ENCODE measurements at places on chromosomes 7 and 10. TPM values are rescaled to one million over a fixed set of nuclear protein-coding genes. Genes with fewer than 3 reads are reported as not detected.

Gene CALML3
- not detected for total RNA-seq

Gene TAS2R38
- total RNA-seq = 2.7 TPM

Gene SH2B2
- total RNA-seq = 1.8 TPM

Gene ABCB1
- 394 TPM for total RNA-seq

Gene CPA2
- total RNA-seq = 2.7 TPM

Gene PAPOLB
- not detected for total RNA-seq

Gene TMEM184A
- 158 TPM for total RNA-seq

Gene METTL2B
- 23.3 TPM for total RNA-seq

Gene HABP2
- not detected for total RNA-seq

Gene DMBT1
- total RNA-seq = 225 TPM

Gene PODXL
- 13.5 TPM for total RNA-seq

Gene SYT15
- 0.54 TPM for total RNA-seq

Gene ADAMTS14
- total RNA-seq = 10.7 TPM

Gene SLC26A4
- total RNA-seq = 0.18 TPM

Gene UCMA
- total RNA-seq = not detected

Gene CNTNAP2
- total RNA-seq = 2.5 TPM

Gene ACTL6B
- not detected for total RNA-seq

Gene CTAGE6
- 2.9 TPM for total RNA-seq

Gene HOXA5
- total RNA-seq = 24.3 TPM

Gene NUTM2B
- total RNA-seq = 0.94 TPM

Gene PHF14
- total RNA-seq = 34.0 TPM

Gene STK17A
- 17.3 TPM for total RNA-seq

Gene EVX1
- not detected for total RNA-seq

Gene LRRC17
- total RNA-seq = 5.8 TPM

Gene RNLS
- total RNA-seq = 29.6 TPM

Gene TSPAN13
- 53.9 TPM for total RNA-seq

Gene CPEB3
- 15.2 TPM for total RNA-seq

Gene SEMA3A
- total RNA-seq = 3.3 TPM

Gene SFR1
- 5.1 TPM for total RNA-seq

Gene ANLN
- 13.3 TPM for total RNA-seq

Gene CRTAC1
- total RNA-seq = not detected

Gene ARF5
- 52.8 TPM for total RNA-seq

Gene TUBB8
- total RNA-seq = not detected

Gene CHPF2
- 31.4 TPM for total RNA-seq

Gene LIPJ
- not detected for total RNA-seq

Gene SLC13A4
- total RNA-seq = not detected

Gene AKR1C4
- total RNA-seq = not detected

Gene ABCC2
- total RNA-seq = 46.2 TPM

Gene CALD1
- total RNA-seq = 39.2 TPM

Gene UNCX
- not detected for total RNA-seq
